ENCODE measurements at places on chromosomes 4 and X.

GRCh38 chrX:12955882-12956703, 18.8 kb upstream of the TMSB4X start:
- no peak for DNase-seq

- DNase-seq, result no peak
Measured at GRCh38 chrX:154805696-154806091, 409 bp upstream of the MPP1 start.

- no peak for DNase-seq
Measured at GRCh38 chr4:6377626-6378492, 94.6 kb downstream of the PPP2R2C start.

- no peak for DNase-seq
Measured at GRCh38 chr4:2251795-2252529, 9.9 kb downstream of the MXD4 start.

GRCh38 chr4:94354474-94354896, 11.8 kb upstream of the HPGDS start:
- DNase-seq, result no peak

GRCh38 chr4:47012676-47013075, 18.7 kb upstream of the GABRB1 start:
- DNase-seq, result no peak

DNA sequence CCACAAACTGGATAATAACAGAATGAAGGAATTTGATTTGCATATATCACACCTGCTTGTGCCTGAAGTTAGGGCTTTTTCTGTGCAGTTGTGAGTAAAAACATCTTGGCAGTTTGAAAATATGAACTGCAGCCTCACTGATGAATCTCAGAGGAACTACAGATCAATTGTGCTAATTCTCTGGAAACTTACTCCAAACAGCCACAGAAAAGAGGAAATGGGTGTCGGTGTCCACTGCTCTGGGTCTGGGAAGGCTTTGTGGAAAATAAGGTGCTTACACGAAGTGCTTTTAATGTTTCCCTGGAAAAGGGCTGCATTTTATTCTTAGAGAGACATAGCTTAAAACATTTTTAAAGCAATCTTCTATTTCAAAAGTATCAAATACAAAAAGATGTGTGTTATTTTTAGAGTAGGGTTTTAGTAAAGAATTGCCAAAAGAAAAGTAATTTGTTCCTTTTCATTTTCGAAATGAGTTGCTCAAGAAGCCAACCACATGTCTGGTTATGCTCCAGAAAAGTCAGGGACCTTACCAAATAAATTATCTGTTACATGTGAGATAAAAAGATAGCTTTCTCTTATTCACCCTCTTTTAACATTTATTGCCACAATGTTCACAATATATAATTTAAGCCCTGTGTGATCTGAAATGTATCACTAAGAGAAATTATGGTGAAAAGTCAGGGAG, 240.1 kb downstream of the FRAS1 start:
- no peak for DNase-seq

- no peak for DNase-seq
Measured at GRCh38 chr4:174281182-174281737, 2.2 kb downstream of the FBXO8 start.

DNA sequence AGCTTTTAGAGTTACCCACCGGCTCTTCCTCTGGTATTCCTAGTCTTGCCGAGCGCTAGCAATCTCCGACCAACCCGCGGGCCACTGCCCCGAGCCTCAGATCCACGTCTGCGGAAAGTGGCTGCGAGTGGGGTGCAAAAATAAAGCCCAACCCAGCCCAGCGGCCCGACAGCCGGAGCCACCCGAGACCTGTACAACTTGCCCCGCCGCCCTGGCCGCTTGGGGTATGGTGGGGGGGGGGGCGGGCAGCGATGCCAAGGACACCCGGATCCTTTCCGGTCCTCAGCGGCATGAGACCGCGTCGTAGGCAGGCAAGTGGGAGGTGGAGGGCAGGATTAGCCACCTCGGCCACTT, 1.6 kb downstream of the SLITRK4 start:
- no peak for DNase-seq
